EL (cell line): ENCODE measurements at places on chromosomes 3 and 15.

DNA sequence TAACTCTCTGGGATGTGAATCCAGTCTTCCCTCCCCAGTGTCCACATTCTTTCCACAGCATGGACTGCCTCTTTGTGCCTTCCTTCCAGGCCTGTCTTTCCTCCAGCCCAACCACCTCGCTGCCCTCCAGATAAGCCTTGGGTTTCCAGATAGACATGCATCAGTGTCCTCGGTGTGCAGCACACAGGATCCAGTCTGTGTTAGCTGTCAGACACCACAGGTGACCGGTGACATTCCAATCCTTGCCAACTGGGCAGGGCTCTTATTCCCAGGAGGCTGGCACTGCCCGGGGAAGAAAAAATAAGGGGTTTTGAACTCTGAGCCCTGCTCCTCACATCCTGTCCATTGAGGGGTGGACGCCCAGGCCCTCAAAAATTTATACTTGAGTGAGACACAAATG, 6.0 kb upstream of the SLC6A1 start:
- DNase-seq: no peak

DNA sequence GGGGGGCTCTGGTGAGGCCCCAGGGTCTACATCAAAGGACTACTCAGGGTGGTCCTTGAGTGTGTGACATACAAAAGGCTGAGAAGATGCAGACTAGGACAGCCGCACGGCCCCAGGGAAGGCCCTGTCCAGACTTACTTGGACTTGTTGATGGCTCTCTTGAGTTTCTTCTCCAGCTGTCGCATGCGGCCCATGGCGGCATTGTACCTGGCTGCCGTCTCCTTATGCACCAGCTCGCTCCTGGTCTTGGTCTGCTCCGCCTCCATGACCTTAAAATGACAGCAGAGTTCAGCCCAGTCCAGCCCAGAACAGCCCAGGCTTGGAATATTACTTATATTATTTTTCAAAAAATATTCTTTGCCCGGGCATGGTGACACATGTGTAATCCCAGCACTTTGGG, 56.0 kb downstream of the CAPN7 start:
- DNase-seq: no peak

DNA sequence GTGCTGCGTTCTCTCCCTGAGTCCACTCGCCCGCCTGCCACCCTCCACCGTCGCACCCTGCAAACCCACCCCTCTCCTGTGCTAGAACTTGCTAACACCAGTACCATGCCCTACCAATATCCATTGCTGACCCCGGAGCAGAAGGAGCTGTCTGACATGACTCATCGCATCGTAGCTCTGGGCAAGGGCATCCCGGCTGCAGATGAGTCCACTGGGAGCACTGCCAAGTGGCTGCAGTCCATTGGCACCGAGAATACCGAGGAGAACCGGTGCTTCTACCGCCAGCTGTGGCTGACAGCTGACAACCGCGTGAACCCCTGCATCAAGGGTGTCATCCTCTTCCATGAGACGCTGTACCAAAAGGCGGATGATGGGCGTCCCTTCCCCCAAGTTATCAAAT, 4.9 kb upstream of the ALAS1 start:
- DNase-seq: peak; percentile 75

DNA sequence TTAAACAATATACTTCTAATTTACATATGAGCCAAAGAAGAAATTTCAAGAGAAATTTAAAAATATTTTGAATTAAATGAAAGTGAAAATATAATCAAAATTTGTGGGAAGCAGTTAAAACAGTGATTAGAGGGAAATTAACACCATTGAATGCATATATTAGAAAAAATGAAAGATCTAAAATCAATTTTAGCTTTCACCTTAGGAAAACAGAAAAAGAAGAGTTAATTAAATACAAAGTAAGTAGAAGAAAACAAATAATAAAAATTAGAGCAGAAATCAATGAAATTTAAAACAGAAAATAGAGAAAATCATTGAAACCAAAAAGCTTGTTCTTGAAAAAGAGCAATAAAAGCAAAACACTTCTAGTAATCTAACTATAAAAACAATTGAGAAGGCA, 38.6 kb upstream of the AP3B2 start:
- DNase-seq: no peak

- no peak for DNase-seq
Observed at GRCh38 chr15:45048794-45049631, 26.0 kb downstream of the SORD start.

GRCh38 chr3:28089527-28089897, 151.9 kb upstream of the CMC1 start:
- DNase-seq: no peak
